Uterine smooth muscle cell (primary cell): ENCODE measurements at places on chromosomes 2 and 18. TPM values are rescaled to one million over a fixed set of nuclear protein-coding genes. Genes with fewer than 3 reads are reported as not detected.

Gene CCDC141
- total RNA-seq, result 0.11 TPM in 1 of 2 replicates, not detected in the other

Gene MERTK
- 0.11 and 0.37 TPM in 2 replicates for total RNA-seq

Gene MYO3B
- total RNA-seq, result under 0.01 TPM in 2 replicates

Gene RTP5
- not detected in 2 replicates for total RNA-seq

Gene ZAP70
- 0.12 TPM in 1 of 2 replicates, not detected in the other for total RNA-seq

Gene ASPRV1
- 0.11 and 0.12 TPM in 2 replicates for total RNA-seq

Gene FZD7
- 29.1 and 33.4 TPM in 2 replicates for total RNA-seq

Gene KCNG3
- under 0.01 TPM in 2 replicates for total RNA-seq

Gene GAREM1
- 1.00 and 2.4 TPM in 2 replicates for total RNA-seq

Gene QPCT
- 30.5 and 43.6 TPM in 2 replicates for total RNA-seq

Gene CYBRD1
- total RNA-seq, result 82.6 and 192 TPM in 2 replicates

Gene ATOH8
- total RNA-seq, result 4.5 and 5.1 TPM in 2 replicates

Gene FBXO15
- 1.00 and 1.1 TPM in 2 replicates for total RNA-seq

Gene CDH20
- total RNA-seq, result under 0.01 TPM in 1 of 2 replicates, not detected in the other
